ENCODE measurements at places on chromosomes 5 and 9. TPM values are rescaled to one million over a fixed set of nuclear protein-coding genes. Genes with fewer than 3 reads are reported as not detected.
A peak's percentile ranks its signal among the peaks of the same experiment; 100 is the strongest.

TMEM171 gene
- 2.1 TPM for total RNA-seq

KCNMB1 gene
- total RNA-seq, result 0.15 TPM

ABITRAM gene
- 10.7 TPM for total RNA-seq

CERT1 gene
- 13.3 TPM for total RNA-seq

GRCh38 chr9:13948037-13948436 lies 365.9 kb downstream of the NFIB start:
- no peak for DNase-seq

- DNase-seq, result peak; percentile 68
Observed at GRCh38 chr5:147188200-147189108, 46.4 kb upstream of the STK32A start.

DNA sequence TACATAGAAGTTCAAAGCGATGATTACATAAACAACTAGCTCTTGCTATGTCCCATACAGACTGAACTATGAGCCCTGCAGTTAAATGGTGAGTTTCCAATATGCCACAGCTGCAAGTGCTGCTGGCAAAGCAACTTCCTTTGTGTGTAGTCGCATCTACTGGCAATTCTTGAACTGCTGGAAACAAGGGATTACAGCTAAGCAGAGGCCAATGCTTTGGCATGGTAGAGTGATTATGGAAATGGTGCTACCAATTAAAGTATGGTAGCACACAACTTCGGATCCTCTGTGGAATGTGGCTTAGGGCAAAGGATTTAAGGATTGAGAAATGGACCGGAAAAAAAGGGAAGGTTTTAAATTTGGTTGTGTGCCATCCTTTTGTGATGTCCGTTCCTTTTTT lies 856.6 kb downstream of the MAT2B start:
- no peak for DNase-seq

DNA sequence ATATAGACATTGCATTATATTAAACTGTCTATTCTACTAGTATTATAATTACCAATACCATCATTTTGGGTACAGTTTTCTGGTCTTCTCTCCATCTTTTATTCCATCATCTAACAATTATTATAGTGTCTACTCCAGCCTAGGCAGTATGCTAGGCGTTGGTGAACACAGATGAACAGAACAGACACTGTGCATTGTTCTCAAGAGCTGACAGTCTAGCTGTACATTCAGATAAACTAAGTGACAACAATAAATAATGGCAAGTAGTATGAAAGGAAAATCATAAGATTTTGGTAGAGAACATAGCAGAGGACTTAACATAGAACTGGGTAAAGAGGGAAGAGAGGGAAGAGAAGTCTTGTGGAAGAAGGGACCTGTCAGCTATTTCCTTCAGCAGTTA lies 12.5 kb upstream of the SGCD start:
- no peak for DNase-seq

- peak; percentile 49 for DNase-seq
Observed at GRCh38 chr9:115680231-115680630, 473.4 kb upstream of the PAPPA start.

GRCh38 chr9:37464426-37465248 lies 613 bp downstream of the ZBTB5 start:
- DNase-seq, result no peak

GRCh38 chr5:62348723-62349481 lies 42.9 kb downstream of the KIF2A start:
- no peak for DNase-seq

DNA sequence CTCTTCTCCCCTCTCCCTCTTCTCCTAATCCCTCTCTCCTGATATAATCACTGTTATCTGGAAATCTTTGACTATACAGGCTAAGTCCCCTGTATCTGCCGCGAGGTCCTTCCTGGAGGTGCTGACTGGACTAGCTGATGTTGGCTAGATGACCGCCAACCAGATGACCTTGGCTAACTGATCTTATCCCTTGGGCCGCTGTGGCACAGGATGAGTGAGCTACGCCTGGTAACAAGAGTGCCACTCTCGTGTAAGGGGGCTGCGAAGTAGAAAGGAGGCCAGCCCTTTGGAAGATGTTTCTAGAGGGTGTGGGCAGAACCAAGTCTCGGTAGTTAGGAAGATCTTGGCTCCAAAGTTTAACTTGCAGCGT lies 345 bp upstream of the PRRC1 start:
- DNase-seq, result no peak

All from M059J (cell line).